NCI-H2081 (cell line): ENCODE measurements at places on chromosomes 1 and 21.

GRCh38 chr1:154353460-154353904 lies 28.2 kb downstream of the ATP8B2 start:
- no peak for DNase-seq

DNA sequence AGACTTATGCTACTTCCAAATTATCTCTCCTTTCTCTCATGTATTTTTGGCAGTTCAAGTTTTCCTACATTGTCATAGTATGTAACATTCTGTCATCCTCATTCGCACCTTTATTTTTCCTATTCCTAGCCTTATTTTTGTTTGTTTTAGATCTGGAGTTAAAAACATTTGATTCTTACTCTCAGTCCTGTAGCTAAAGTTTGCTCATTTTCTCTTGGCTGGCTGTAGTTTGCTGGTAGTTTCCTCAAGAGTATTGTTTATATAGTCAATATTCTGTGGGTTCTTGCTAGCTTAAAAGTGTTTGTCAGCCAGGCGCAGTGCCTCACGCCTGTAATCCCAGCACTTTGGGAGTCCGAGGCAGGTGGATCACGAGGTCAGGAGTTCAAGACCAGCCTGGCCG lies 29.8 kb upstream of the TRIM33 start:
- no peak for DNase-seq

DNA sequence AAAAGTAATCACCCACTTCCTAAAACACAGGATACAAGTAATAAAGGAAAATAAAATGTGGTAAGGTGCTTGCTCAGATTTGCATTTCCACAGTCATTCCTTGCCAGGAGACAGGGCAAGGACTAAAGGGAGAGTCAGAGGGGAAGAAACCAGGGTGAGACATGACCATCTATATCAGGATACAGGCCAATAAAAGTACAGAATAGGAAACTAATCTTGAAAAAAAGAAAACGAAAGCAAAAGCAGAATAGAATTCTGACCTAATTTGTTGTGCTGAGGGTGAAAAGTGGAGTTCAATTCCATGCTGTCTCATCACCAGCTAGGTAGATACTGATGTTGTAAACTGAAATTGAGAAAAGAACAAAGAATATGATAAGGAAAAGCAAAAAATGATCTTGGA lies 27.3 kb downstream of the JMJD4 start:
- DNase-seq = no peak

GRCh38 chr1:52454779-52455178 lies 50.4 kb downstream of the PRPF38A start:
- DNase-seq = no peak

- no peak for DNase-seq
Observed at GRCh38 chr1:205554026-205554811, 49.8 kb downstream of the CDK18 start.

GRCh38 chr1:232344791-232345399 lies 285.0 kb downstream of the SIPA1L2 start:
- DNase-seq = no peak

DNA sequence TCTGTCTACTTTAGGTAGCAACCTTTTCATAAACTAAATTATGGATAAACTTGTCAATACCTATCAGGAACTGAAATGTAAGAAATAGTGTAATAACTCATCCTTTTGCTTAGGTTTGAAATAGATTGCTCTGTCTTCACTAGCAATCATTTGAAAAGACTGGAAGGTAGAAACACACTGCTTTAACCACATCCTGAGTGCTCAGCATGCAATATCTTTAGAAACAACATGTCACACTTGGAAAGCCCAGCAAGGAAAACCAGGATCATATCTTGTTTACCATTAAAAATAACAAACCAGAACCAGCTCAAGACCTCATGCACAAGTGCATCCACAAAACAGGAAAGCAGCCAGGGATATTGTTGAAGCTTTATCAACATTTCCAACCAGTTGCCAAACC lies 3.6 kb downstream of the KCNJ6 start:
- DNase-seq = no peak

DNA sequence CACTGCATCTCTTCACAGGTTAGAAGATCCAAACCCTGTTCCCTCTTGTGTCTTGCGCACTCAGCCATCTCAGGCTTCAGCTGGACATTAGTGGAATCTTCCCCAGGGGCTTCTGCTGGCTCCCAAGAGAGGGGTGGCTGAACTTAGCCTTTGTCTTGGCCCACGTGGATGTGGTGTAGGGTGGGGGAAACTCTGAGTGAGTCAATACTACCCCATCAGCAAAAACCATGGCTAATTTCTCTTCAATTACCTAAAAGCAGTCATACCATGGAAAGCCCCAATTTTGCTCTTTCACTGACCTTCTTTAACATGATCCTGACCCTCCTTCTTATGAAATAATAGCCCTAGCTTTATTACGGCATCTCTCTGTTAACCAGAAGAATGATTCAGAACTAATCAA lies 72.5 kb upstream of the RAB3GAP2 start:
- DNase-seq = no peak

DNA sequence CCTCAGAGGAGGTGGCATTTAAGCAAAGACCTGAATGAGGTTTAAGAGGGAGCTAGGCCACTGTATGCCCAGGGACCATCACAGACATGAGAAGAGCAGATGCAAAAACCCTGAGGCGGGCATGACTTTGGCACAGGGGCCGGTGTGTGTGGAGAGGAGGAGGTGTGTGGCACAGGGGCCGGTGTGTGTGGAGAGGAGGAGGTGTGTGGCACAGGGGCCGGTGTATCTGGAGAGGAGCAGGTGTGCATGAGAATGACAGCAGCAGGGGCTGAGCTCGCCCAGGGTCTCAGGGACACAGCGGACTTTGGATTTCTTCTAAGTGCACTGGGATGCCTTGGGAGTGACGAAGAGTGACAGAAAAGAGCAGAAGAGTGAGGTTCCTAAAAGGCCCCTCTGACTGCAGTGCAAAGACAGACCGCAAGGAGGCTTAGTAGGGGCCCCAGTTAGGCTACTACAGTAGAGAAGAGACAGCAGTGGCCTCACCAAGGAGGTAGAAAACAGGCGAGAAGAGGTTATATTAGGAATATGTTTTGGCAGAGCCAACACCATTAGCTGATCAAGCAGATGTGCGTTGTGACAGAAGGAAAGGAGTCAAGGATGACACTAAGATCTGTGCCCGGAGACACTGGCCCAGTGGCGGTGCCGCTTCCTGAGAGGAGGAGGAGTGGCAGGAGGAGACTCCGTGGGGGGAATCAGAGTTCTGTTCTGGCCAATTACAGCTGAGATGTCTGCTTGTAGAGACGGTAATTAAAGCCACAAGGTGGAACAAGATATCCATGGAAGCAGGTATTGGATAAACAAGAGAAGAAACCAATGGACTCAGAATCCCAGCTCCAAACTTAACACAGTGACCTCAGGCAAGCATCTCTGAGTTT lies 18.4 kb downstream of the ZBTB17 start:
- no peak for DNase-seq

GRCh38 chr1:235763962-235764361 lies 102.7 kb downstream of the LYST start:
- DNase-seq = no peak

DNA sequence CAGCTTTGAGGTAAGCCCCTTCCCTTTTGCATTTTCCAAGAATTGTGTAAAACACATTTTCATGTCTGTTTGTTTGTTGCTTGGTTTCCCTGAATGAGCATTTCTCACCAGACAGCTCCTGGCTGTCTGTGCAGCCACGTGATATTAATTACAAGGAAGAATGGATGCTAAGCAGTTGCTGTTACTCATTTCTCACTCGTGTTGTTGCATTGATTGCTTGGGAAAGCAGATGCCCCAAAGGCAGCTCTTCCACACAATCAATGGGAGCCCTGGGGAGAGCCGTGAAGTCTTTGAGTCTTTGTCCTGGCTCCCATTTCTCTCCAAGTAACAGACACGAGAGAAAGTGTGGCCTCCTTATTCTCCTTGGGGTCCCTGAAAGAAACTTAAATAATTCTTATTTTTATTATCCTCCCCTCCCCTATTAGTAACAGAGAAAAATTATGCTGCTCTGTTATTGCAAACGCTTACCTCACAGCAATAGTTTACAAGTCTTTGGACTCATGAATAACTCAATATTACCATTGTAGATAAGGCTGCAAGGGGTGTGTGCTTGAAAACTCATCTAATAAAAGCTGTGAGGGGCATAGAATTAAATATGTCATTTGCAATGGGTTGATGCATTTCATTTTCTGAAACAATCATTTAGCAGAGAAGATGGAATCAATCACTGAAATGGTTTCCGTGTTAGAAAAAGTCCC lies 127.7 kb upstream of the CAMK1G start:
- DNase-seq = no peak

DNA sequence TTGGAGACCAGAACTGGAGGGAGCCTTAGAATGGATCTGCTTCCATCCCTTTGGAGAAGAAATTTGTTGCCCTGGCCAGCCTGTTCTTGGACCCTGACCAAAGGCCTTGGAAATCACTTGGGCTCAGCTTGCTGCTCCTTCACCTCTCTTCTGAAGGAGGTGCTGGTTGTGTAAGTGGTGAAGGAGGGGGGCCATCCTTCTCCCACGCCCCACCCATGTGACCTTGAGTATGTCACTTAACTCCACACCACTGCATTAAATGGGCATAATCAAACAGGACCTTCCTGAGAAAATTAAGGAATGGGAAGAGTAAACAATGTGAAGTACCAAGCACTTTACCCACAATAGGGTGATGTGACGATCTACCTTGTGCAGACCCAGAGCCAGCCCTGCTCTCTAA lies 68.3 kb upstream of the GJB5 start:
- no peak for DNase-seq

DNA sequence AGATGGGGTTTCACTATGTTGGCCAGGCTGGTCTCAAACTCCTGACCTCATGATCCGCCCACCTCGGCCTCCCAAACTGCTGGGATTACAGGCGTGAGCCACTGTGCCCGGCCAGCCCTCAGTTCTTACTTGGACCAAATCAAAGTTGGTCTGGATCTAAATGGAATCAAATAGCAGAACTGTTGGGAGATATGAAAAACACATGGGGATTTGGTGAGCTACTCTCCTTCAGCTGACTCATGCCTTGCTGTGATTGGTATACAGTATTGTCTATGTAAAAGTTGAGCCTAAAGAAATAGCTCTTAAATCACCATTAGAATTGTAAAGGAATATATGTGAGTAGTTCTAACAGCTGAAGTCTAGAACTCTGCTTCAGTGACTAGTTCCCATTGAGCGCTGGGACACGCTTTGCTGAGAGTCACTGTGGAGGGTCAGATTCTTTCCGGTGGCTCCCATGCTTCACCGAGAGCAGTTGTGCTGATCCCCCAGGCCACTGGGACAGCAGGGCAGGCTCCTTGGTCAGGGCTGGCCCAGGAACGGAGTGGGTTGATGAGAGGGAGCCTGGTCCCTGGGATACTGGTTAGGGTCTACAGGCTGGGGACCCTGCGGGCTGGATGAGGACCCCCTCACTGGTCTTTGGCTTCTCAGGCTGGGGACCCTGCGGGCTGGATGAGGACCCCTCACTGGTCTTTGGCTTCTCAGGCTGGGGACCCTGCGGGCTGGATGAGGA lies 14.0 kb downstream of the PKNOX1 start:
- no peak for DNase-seq

DNA sequence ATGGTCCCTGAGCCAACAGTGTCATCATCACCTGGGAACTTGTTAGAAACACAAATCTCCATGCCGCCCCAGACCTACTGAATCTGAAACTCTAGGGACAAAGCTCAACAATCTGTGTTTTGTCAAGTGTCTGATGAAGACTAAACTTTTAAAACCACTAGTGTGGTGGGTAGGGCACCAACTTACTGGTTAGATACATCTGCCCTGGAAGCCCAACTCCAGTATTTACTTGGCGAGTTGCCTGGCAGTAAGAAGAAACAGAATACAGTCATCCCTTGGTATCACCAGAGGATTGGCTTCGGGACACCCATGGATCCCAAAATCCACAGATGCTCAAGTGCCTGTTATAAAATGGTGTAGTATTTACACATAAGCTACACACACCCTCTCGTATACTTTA lies 367.9 kb upstream of the DUSP10 start:
- no peak for DNase-seq

DNA sequence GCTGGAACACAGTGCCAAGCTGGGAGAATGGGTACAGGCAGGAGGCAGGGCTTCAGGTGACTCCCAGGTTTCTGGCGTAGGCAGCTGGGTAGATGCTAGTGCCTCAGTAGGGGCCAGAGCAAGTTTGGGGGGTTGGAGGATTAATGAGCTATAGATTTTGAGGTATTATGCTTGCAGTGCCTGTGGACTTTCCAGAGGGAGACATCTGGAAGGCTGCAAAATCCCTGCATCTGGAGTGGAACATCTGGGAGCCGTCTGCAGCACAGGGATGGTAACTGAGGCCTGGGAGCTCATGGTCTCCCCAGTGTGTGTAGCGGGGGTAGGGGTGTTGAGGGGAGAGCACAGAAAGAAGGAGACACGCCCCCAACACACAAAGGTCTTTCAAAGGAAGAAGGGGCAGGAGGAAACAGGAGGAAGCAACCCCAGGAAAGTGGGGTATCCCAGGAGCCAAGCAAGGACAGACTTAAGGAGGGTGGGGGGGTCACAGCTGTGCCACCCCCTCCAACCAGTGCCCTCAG lies 2.2 kb upstream of the PDZK1IP1 start:
- no peak for DNase-seq

DNA sequence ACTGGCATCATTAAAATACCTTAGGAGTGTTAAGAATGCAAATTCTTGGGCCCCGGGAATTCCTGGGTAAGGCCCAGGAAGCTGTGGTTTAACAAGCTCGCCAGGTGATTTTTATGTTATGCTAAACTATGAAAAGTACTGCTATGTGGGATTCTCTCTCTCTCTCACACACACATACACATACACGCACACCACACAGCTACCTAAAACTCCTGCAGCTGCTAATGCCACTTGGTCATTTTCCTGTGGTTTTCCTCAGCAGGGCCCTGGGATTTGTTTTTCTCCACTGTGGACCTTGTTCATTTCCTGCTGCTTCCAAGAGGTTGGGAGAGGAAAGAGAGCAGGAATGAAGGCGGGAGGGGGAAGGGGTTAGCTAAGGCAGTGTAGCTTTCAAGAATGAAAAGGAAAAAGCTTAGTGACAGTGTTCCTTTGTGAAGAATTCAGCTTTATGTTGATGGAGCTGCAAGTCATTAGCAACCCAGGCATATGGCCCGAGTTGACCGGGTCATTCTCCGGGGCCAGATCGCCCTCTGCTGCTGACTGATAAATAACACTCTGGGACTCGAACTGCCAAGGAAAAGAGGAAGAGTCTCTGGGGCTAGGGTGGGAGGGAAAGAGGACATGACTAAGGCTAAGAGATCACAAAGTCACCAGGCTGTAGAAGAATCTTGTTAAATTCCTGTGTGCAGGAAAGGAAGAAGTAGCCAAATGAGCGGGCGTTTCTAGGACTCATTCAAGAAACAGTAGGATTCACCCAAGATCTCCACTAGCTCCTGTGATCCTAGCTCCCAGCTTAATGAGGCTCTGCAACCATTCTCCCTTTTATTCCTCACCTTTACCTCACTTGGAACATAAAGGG lies 30.5 kb upstream of the LRIG2 start:
- DNase-seq = peak; percentile 29

GRCh38 chr1:51070011-51070410 lies 32.0 kb upstream of the C1orf185 start:
- peak; percentile 32 for DNase-seq

DNA sequence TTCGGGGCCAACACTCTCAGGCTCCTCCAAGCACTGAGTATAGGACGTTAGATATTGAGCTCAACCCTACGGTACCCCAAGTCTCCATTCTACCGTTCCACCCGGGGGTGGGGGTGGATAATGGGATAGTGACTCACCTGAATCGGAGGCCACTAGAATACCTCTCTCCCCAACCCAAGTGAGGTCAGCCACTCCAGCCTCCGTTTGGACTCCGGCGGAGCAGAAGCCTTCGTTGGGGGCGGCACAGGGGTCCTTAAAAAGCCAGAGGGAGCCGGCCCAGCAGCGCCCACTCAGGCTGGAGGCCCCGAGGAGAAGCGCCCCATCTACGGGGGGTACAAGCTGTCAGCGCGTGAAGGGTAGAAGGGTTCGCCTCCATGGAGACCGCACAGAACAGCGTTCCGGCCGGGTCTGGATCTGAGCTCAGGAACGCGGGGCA lies 556 bp downstream of the WDR77 start:
- DNase-seq = peak; percentile 0
